GOT3 (cell line): ENCODE measurements at places on chromosomes 1 and 21.

DNA sequence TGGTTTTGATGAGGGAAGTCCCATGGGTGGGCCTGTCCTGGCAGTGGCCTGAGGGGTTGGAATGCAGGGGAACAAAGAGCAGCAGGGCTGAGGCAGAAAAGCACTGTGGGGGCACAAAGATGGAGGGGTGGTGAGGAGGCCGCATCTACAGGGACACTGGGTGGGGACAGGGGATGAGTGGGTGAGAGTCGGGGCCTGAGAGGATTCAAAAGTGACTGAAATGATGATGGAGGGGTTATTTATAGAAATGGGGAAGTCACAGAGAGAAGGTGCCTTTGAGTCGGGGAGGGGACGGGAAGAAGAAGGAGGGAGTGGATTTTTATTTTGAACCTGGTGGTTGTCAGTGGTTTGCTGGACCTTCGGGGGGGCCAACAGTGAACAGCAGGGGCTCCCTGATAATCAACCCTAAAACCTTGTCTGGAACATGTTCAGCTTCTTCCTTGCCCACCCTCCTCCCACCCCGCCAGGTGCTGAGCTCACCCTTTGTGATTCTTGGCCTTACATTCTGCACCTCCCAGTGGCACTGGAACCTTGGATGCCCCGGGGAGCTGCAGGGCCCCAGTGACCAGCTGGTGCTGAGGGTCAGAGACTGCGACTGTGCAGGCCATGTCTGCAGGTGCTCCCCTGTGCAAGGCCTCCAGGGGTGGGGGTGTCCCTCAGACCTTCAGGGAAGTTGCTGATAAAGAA, 42.9 kb downstream of the IER5 start:
- no peak for DNase-seq

DNA sequence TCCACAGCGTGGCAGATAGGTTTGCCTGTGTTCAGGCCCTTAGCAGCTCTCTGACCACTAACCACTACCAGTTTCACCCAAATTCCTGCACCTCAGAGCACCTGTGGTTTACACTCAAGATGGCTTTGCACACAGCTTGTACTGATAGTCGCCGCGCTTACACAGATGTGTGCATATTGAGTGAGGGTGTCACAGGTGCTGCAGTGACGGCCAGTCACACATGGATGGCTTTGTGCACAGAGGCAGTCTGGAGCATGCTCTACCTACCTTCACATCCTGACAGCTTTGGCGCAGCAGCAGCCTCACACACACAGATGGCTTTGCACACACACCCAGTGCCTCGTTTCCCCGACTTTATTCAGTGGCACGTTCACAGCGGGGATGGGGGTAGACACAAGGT, 7.5 kb downstream of the DMAP1 start:
- DNase-seq, result no peak

DNA sequence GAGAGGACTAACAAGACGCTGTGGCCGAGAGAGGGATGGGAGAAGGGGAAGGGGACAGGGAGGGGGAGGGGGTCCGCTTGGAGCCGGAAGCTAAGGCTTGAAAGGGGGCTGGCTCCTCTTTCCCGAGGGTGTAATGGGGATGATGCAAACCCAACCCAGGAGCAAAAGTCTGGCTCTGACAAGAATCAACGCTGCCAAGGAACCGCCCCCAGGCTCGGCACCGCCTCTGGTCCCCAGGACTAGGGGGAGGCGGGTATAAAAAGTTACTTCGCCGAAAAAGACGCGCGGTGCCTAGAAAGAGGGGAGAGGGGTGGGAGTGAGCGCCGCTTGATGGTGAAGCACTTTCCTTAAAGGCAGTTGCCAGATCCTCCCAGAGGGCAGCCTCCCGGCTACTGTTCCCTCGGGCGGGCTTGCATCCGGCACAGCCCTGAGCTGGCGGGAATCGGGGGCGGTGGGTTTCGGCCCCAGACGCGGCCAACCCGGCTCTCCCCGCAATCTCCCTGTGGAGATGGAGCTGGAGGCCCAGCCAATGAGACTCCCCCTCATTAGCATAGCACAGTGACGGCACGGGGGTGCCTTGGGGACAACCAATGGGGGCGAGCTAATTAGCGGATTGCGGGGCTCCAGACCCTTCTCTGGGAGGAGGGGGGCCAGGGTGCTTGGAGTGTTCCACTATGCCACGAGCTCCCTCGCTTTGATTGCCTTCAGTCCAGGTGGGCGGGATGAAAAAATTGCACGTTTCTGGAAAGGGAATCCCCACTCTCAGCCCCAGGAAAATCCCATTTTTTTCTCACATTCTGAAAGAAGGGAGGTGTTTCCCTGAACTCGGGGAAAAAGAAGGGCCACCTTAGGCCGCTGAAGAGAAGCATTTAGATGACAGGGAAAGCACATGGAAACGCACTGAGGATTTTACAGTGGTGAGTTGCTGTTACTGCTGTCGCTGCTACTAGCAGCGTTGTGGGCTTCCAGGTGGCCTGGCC, at the start of gene KCNT2:
KCNT2 (minus strand) TSS at position 51 of the 980 bp plus-strand sequence. CDS start 131 bp downstream, outside the sequence.
- no peak for DNase-seq

DNA sequence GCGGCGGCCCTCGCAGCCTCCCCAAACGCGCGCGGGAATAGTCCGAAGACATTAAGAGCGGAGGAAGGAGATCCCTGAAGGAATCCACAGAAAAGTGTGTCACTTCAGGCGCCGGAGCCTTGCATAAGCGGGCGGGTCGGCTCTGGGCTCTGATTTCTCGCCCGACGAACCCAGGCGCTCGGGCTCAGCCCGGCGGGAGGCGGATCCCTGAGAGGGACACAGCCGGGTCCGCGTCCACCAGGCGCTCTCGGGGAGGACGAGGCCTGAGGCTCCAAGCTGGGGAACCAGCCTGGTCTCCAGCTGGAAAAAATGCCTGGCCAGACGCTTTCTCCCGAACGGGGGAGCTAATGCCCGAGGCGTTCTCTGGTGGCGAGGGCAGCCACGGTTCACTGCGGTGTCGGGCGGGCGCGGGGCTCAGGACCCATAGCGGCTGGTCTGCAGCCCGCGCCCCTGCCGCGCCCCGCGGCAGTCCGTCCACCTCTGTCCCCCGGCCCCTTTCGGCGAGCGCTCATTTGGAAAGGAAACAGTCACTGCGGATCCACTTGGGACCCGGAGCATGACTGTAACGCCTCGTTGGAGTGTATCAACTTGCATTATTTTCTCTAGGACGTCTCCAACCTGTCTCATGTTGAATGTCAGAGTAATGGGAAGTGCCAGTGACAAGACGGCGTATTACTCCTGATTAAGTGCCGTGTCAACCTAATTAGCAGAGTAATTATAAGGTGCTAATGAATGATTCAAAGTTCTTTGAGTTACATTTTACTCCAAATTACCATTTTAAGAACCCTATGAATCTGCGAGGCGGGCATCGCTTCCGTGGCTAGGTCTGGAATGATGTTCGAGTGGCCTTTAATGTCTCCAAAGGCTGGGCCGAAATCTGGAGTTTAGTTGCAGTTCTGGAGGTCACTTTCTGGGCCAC, 1.6 kb upstream of the BARHL2 start:
- no peak for DNase-seq

DNA sequence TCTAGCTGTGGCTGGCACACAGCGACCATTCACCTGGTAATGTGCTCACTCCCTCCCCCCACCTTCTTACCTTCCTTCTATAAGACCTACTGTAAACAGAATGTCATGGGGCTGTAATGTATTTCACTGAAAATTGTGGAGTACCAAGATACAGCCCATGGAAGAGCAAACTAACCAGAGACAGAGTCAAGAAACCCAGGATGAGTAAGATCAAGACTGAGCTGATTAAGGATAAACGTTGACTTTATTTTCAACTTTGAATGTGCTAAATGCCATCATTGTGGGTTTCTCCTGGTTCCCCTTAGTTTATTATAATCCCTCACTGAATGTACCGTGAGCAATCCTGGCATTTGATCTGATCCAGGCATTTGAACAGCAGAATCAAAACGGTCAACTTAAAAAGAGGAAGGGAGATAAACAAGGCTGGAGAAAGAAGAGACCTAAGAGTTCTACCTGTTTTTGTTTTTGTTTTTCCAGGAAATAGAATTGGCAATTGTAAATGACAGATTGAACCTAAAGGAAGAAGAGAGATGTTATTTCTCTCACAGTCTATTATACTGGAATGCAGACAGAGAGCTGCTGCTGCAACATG, 16.1 kb upstream of the ATP1B1 start:
- DNase-seq, result no peak

DNA sequence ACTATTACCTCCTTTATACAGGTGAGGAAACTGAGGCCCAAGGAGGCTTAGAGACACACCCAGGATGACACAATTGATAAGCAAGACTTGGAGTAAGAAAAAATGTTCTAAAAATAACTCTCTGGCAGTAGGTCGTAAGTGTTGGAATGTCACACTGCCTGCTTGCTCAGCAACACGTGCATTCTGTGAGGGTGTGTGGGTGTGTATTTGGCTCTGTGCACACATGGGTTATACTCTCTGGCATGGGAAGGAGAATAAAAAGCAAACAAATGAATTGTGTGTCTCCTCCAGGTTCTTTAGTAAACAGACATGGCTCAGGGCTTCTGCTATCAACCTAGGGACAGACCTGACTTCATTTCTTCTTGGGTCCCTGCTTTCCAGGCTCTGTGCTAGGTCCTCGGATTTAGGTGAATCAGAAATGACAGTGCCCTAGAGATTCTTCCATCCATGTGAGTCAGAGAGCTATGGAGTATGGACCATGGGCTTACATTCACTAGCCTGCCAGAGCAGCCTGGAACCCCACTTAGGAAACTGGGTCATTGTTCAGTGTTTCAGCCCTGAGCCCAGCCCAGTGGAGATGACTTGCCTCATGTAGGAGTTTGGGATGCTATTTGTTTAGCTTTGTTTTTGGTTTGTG, 72.4 kb downstream of the ELAVL4 start:
- no peak for DNase-seq

DNA sequence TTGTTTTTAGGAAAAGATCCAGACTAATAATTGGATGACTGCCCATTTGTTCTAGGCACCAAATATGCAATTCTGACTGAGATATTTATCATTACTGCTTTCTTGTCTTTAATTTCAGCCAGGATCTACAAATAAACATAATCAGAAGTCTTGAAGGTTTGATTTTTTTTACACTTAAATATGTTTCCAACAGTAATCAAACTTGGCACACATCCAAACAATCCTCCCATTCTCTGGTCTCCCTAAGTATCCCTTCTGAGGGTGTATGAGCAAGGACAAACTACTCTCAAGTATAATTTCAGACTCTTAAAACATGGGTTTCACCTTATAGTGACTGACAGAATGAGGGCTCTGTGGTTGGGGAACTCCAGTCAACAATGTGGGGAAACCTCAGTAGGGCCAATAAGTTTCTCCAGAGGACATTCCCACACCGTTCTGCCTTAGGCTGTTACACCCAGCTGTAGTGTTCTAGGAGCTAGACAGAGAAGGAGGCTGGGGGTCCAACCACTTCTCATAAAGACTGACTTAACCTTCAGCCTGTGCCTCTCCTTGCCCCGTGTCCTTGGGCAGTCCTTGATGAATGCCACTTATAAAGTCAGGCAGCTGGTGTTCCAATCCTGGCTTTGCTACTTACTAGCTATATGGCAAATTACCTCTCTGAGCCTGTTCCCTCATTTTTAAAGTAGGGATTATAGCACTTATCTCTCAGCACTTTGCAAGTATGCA, 1.5 kb upstream of the PALMD start:
- DNase-seq, result no peak

- no peak for DNase-seq
These were observed 306.0 kb upstream of the KAZN start for GRCh38 chr1:14292520-14292919.

DNA sequence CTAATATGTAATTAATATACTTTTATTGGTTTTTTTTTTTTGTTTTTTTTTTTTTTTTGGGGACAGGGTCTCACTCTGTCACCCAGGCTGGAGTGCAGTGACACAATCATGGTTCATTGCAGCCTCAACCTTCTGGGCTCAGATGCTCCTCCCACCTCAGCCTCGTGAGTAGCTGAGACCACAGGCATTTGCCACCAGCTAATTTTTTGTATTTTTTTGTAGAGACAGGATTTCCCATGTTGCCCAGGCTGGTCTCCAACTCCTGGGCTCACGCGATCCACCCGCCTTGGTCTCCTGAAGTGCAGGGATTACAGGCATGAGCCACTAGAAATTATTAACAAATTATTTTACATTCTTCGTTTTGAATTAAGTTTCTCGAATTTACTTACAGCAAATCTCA, 16.8 kb upstream of the POGZ start:
- no peak for DNase-seq

DNA sequence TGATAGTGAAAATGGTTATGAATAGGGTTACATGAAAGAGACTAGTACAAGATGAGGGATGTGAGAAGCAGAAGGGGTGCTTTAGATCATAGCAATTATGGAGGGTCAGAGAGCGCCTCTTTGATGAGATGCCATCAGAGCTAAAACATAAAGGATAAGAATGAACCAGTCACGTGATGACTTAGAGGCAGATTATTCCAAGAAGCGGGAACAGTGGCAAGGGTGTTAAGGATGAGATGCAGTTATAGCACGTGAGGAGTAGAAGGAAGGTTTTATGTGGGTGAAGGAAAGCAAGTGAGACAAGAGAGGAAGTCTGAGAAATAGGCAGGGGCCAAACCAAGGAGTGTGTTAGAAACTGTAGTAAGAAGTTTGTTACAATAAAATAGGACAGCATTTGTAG, 360.1 kb downstream of the DPYD start:
- no peak for DNase-seq

DNA sequence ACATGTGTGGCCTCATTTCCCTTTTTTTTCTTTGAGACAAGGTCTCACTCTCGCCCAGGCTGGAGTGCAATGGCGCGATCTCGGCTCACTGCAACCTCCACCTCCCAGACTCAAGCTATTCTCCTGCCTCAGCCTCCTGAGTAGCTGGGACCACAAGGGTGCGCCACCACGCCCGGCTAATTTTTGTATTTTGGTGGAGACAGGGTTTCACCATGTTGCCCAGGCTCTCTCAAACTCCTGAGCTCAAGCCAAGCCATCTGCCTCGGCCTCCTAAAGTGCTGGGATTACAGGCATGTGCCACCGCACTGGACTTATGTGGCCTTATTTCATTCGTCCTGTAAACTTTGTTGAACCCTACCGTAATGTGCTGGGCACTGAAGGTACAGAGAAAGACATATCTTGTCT, 569 bp upstream of the WARS2 start:
- no peak for DNase-seq

DNA sequence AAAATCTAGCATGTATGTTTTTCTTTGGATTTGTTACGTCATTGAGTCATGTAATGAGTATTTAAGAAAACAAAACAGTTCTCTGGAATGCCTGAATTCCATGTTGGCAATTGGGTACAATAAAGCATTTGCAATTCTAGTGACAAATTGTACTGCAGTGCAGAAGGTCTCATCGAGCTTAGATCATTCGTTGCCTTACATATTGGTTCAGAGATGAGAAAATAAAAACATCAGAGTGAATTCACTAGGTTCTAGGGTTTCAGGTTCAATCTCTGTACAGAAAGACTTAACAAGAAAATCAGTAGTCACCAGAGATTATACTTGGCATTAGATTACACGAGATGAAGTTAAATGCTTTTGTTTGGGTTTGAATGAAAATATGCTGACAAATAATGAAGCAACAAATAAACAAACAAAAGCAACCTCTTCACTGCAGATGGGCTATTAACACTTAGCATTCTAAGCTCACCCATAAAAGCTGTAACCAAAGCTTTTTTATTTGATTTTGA, 124.7 kb downstream of the RYR2 start:
- DNase-seq, result no peak

- DNase-seq, result no peak
These were observed 380.5 kb upstream of the VAMP3 start for GRCh38 chr1:7390604-7391000.

- no peak for DNase-seq
These were observed 16.1 kb upstream of the STMN1 start for GRCh38 chr1:25922056-25922970.
